ENCODE measurements at places on chromosomes 12 and 14. TPM values are rescaled to one million over a fixed set of nuclear protein-coding genes. Genes with fewer than 3 reads are reported as not detected.

Gene SLC6A15
- total RNA-seq = 76.1 TPM

Gene EDDM3A
- not detected for total RNA-seq

Gene CD4
- total RNA-seq = 1.9 TPM

Gene ERP27
- total RNA-seq = not detected

Gene RCOR1
- total RNA-seq = 18.2 TPM

Gene AQP6
- total RNA-seq = 0.31 TPM

Gene ANKS1B
- total RNA-seq = 534 TPM

Gene MAP3K9
- total RNA-seq = 26.3 TPM

Gene VWF
- 17.5 TPM for total RNA-seq

Gene RBM19
- 39.8 TPM for total RNA-seq

Gene SLC25A47
- total RNA-seq = not detected

All from parietal lobe (tissue), 2 donors.